ENCODE measurements at places on chromosomes 4 and X. TPM values are rescaled to one million over a fixed set of nuclear protein-coding genes. Genes with fewer than 3 reads are reported as not detected.
A peak's percentile ranks its signal among the peaks of the same experiment; 100 is the strongest.

PDE6B gene
- 3.7 TPM for total RNA-seq

OTC gene
- total RNA-seq: not detected

CYP2U1 gene
- 6.3 TPM for total RNA-seq

PRSS12 gene
- 4.1 TPM for total RNA-seq

SPRY1 gene
- total RNA-seq: 44.5 TPM

SPANXC gene
- total RNA-seq: not detected

ASMT gene
- not detected for total RNA-seq

ARX gene
- total RNA-seq: not detected

COL4A5 gene
- total RNA-seq: 57.1 TPM

DNA sequence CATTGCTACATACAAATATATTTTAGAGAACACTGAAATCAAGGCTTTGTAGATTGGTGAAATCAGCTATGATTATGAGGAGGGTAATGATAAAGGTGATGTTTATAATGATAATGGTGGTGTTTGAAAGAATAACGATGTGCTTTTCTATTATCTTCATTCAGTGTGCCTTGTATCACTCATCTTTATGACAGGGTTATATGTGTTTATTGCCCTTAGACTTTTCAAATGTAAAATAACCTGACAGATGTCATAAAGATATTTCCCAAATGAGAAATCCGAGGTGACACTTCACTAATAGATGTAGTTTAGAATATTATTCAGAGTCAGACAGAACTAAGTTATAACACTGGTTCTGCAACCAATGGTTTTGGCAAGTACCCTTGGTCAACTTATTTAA lies 323.0 kb upstream of the SPANXN4 start:
- no peaks in the 10 kb centered on the region for H3K27me3 ChIP-seq
- H3K36me3 ChIP-seq: no peaks in the 10 kb centered on the region
- no peaks in the 10 kb centered on the region for H3K4me1 ChIP-seq
- DNase-seq: no peak
- no peak overlapping the region for H3K4me3 ChIP-seq
- no peak overlapping the region for H3K27ac ChIP-seq

GRCh38 chr4:86174506-86174905 lies 185.3 kb downstream of the MAPK10 start:
- H3K4me1 ChIP-seq: no peaks in the 10 kb centered on the region
- H3K27me3 ChIP-seq: no peaks in the 10 kb centered on the region
- no peak overlapping the region for H3K27ac ChIP-seq
- H3K4me3 ChIP-seq: no peak overlapping the region
- no peak for DNase-seq

GRCh38 chr4:44493924-44494323 lies 45.3 kb upstream of the KCTD8 start:
- H3K4me3 ChIP-seq: no peak overlapping the region
- no peaks in the 10 kb centered on the region for H3K27me3 ChIP-seq
- H3K36me3 ChIP-seq: no peaks in the 10 kb centered on the region
- peak; percentile 3 for DNase-seq

- H3K27ac ChIP-seq: no peak overlapping the region
- no peaks in the 10 kb centered on the region for H3K36me3 ChIP-seq
- no peaks in the 10 kb centered on the region for H3K27me3 ChIP-seq
- H3K4me1 ChIP-seq: no peaks in the 10 kb centered on the region
- no peak overlapping the region for H3K4me3 ChIP-seq
Measured at GRCh38 chr4:19254486-19254885, 997.2 kb upstream of the SLIT2 start.

DNA sequence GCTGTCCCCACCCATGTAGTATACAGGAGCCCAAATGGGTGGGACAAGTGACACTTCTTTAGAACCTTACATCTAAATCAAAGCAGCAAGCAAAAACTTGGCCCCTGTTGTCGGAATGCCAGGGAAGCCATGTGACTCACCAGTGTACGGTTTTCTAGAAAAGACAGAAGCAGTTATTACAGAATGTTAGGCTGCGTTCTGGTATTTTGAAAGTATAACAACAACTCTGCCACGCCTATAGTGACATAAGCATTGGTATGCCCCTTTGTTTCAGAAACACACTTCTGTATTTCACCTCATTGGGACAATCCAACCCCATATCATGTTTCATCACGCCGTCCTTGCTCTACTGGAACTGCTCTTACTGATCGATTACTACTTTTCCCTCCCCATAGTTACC lies 14.8 kb downstream of the PDHA1 start:
- peaks cover 7% of the 10 kb centered on the region for H3K36me3 ChIP-seq
- H3K4me3 ChIP-seq: no peak overlapping the region
- no peak for DNase-seq
- H3K4me1 ChIP-seq: no peaks in the 10 kb centered on the region

DNA sequence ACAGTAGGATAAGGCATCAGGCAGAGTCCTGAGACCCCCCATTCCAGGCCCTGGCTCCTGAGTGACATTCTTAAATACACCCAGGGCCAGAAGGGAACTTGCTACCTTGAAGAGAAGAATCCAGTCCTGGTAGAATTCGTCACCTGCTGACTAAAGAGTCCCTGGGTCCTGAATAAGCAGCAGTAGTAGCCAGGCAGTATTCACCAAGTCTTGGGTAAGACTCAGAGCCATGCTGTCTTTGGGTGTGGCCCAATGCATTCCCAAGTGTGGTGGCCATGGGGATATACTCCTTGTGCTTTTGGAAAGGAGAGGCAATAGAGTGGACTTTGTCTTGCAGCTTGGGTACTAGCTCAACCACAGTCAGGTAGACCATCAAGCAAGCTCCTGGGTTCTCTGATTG lies 359.1 kb downstream of the DMD start:
- no peaks in the 10 kb centered on the region for H3K36me3 ChIP-seq
- no peak for DNase-seq
- no peaks in the 10 kb centered on the region for H3K27me3 ChIP-seq
- H3K4me3 ChIP-seq: no peak overlapping the region
- H3K4me1 ChIP-seq: no peaks in the 10 kb centered on the region
- no peak overlapping the region for H3K27ac ChIP-seq

DNA sequence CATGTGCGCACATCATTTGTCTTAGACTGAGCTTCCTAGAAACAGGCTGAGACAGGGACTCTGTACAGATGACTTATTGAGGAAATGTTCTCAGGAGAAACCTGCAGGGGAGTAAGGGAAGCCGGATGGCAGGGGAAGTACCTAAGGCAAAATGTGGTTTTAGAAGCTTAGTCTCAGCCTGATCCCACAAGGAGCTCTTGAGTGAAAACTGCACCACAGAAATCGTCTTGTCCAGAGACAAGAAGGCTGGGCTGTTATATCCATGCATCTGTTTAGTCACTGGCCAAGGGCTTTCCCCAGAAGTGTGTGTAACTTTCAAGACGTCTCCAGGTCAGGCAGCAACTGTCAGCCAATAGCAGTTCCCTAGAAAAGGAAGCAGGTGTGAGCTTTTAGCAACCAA lies 86.0 kb downstream of the FUNDC1 start:
- H3K27me3 ChIP-seq: no peaks in the 10 kb centered on the region
- no peak for DNase-seq
- no peaks in the 10 kb centered on the region for H3K4me1 ChIP-seq
- no peaks in the 10 kb centered on the region for H3K36me3 ChIP-seq
- no peak overlapping the region for H3K27ac ChIP-seq

DNA sequence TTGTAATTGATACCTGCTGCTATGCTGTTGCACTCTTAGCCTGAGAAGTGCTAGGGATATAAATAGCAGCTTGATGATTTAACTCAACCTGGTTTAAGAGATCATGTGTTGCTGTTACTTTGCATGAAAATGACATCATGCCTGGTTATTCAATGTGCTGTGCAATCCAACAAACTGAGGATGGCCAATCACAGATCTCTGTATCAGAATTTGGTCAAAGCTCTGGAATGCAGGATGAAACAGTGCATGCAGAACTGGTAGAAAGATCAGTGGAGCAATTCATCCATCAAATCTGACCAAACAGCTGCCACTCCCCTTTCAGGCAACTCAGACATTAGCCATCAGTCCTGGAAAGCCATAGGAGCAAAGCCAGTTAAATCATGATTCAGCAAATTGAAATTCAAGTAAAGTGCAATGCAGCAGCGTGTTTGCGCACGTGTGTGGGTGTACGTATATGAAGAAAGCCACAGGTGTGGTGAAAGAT lies 160.3 kb upstream of the RASGEF1B start:
- H3K36me3 ChIP-seq: no peaks in the 10 kb centered on the region
- peak; percentile 82 for DNase-seq

GRCh38 chr4:125501568-125501967 lies 186.8 kb downstream of the FAT4 start:
- no peaks in the 10 kb centered on the region for H3K4me1 ChIP-seq
- no peaks in the 10 kb centered on the region for H3K36me3 ChIP-seq
- DNase-seq: no peak
- H3K27ac ChIP-seq: no peak overlapping the region
- no peaks in the 10 kb centered on the region for H3K27me3 ChIP-seq
- no peak overlapping the region for H3K4me3 ChIP-seq

- no peak for DNase-seq
- no peak overlapping the region for H3K4me3 ChIP-seq
- H3K27me3 ChIP-seq: no peaks in the 10 kb centered on the region
- H3K36me3 ChIP-seq: no peaks in the 10 kb centered on the region
- H3K4me1 ChIP-seq: no peaks in the 10 kb centered on the region
Measured at GRCh38 chr4:27702730-27703431, 842.2 kb downstream of the STIM2 start.

- no peaks in the 10 kb centered on the region for H3K4me1 ChIP-seq
- H3K4me3 ChIP-seq: no peak overlapping the region
- H3K27me3 ChIP-seq: no peaks in the 10 kb centered on the region
- no peak overlapping the region for H3K27ac ChIP-seq
Measured at GRCh38 chr4:115834441-115834840, 721.0 kb upstream of the NDST4 start.

- no peaks in the 10 kb centered on the region for H3K27me3 ChIP-seq
- peaks cover 20% of the 10 kb centered on the region for H3K36me3 ChIP-seq
Measured at GRCh38 chr4:169158046-169158445, 112.7 kb downstream of the SH3RF1 start.

DNA sequence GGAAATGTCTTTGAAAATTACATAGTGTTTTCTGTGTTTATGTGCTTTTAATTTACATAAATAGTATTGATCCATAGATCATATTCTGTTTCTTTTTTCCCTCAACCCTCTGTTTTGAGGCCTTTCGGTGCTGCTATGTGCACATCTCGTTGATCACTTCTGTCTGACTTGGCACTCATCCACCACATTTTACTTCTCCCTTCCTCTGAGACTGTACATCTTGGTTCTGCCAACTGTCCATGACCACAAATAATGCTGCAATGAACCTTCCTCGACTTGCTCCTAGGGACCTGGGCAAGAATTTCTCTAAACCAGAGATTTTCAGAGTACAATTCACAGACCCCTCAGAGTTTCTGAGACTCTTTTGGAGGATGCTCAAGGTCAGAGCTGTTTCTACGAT lies 74.4 kb downstream of the RTL5 start:
- no peaks in the 10 kb centered on the region for H3K27me3 ChIP-seq
- no peaks in the 10 kb centered on the region for H3K36me3 ChIP-seq
- no peak overlapping the region for H3K27ac ChIP-seq
- H3K4me1 ChIP-seq: peaks cover 9% of the 10 kb centered on the region

- H3K4me3 ChIP-seq: no peak overlapping the region
- no peak overlapping the region for H3K27ac ChIP-seq
- no peaks in the 10 kb centered on the region for H3K36me3 ChIP-seq
Measured at GRCh38 chrX:71184803-71185495, 38.1 kb upstream of the GJB1 start.

DNA sequence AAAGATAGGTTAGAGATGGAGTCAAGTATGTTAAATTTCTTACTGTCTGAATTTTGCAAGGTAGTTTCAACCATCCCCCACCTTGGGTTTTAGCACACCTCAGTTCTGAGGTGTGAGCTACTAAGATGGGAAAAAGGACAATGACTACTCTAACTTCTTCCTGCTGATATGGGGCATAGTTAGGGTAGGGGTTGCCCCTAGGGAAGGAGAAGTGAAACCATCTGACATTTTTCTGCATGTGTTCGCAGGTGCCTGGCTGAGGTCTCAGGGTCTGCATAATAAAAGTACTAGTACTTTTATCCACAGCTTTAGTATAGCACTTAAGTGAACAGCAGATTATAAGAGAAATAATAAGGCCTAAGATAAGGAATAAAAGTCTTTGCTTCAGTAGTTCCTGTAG lies 129.5 kb upstream of the CYSLTR1 start:
- DNase-seq: no peak
- no peaks in the 10 kb centered on the region for H3K36me3 ChIP-seq
- H3K4me3 ChIP-seq: no peak overlapping the region
- H3K4me1 ChIP-seq: no peaks in the 10 kb centered on the region
- no peak overlapping the region for H3K27ac ChIP-seq
- no peaks in the 10 kb centered on the region for H3K27me3 ChIP-seq

- no peaks in the 10 kb centered on the region for H3K4me1 ChIP-seq
- H3K36me3 ChIP-seq: no peaks in the 10 kb centered on the region
- H3K27me3 ChIP-seq: no peaks in the 10 kb centered on the region
- H3K27ac ChIP-seq: no peak overlapping the region
Measured at GRCh38 chr4:66929748-66930147, 615.6 kb downstream of the CENPC start.

GRCh38 chr4:184648313-184649025 lies 778 bp downstream of the CASP3 start:
- H3K27ac ChIP-seq: peak overlapping the region; percentile 93
- peak overlapping the region; percentile 79 for H3K4me3 ChIP-seq
- peaks cover 34% of the 10 kb centered on the region for H3K4me1 ChIP-seq
- DNase-seq: peak; percentile 56
- H3K27me3 ChIP-seq: no peaks in the 10 kb centered on the region
